ENCODE measurements at places on chromosomes 13 and 19.

DNA sequence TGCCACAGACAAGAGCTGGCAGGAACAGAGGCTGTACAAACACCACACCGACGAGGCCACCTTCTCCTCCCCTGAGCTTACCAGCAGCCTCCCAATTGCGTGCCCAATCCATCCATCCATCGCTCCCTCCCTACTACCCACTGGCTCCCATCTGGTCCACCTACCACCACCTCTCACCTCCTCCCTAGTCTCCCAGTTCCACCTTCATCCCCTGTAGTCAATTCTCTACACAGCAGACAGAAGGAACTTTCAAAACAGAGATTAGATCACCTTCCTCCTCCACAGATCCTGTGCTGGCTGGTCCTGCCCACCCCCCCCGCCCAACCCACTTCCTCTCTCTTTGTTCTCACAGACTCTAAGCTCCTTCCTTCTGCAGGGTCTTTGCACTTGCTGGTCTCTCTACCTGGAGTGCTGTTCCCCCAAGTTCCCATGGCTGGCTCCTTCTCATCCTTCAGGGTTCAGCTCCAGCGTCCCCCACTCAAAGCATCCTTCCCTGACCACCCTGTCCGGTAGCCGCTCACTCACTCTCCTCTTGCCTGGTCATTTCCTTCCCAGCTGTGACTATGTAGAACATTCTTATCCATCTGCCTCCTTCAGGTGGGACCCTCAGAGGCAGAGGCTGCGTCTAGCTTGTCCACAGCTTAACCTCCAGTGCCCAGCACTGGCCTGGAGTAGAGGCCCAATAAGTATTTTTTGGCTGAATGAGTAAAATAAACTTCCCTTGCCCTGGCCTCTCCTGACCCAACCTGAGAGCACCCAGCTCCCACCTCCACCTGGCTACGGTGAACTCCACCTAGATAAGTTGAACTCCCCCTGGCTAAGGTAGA, 23.0 kb downstream of the PIN1 start:
- DNase-seq: no peak

GRCh38 chr13:111233080-111233479, 87.4 kb upstream of the TEX29 start:
- no peak for DNase-seq

DNA sequence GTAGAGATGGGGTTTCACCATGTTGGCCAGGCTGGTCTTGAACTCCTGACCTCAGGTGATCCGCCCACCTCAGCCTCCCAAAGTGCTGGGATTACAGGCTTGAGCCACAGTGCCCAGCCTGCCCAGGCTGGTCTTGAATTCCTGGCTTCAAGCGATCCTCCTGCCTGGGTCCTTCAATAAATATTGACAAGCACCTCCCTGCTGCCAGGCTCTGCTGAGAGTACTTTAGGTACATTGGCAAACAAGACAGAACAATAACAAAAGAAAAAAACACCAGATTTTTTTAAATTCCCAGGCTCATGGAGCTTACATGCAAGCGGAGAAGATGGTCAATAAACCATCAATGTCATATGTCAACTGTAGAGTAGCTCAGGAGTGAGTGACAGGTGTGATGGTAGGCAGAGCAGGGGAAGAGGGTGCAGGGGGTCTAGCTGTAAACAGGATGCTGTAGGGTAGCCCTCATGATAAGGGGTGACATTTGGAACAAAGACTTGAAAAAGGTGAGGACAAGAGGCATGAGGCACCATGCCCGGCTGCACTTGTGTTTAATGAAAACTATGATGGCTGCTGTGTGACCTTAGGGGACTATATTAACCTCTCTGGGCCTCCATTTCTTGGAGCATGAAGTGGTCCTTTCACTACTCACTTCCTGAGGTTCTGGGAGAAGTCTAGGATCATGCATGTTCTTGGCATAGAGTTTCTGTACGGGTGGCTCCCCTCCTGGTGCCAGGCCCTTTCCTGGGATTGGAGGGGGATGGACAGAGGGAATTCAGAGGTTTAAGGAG, 19.6 kb downstream of the SULT2B1 start:
- DNase-seq: no peak

DNA sequence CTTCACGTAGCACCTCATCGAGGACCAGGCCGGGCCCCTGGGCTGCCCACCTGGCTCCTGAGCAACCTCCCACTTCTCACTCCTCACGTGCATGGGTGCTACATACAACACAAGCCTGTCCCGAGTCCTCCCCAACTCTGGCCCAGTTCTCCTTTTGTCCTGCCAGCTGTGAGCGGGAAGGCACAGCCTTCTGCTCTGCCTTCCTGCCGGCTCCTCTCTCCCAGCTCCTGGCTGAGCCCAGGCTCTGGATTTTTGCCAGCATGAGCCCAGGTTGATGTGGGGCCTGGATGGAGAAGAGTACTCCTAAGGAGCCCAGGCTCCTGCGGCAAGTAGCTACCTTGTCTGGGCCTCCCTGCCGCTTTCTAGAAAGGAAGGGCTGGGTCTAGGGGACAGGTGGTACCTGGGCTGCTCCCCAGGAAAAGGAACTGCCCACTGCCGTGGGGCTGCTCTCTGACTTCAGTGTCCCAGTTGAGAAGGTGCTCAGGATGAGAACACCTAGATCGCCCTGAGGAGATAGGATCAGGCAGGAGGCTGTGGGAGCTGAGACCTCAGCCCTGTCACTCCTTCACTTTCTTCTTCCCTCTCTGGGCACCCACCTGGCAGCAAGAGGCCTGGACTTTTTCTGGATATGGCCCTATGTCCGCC, 23.6 kb downstream of the LYL1 start:
- DNase-seq: no peak

DNA sequence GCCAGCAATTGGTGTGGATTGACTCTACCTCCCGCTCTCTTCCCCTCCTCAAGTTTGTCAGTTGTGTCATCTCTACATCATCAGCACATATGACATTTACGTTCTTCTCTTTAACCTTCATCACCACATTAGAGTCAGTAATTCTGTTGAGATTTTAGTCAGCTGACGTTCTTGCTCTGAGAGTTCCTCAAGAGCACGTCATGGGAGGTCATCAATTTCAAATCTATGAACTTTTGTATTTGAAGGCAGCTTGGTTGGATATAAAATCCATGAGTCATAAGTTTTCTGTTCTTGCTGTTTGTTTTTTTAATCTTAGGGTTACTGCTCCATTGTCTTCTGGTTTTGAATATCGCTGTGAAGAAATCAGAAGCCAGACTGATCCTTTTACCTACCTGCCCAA, 21.8 kb upstream of the ARGLU1 start:
- DNase-seq: no peak

DNA sequence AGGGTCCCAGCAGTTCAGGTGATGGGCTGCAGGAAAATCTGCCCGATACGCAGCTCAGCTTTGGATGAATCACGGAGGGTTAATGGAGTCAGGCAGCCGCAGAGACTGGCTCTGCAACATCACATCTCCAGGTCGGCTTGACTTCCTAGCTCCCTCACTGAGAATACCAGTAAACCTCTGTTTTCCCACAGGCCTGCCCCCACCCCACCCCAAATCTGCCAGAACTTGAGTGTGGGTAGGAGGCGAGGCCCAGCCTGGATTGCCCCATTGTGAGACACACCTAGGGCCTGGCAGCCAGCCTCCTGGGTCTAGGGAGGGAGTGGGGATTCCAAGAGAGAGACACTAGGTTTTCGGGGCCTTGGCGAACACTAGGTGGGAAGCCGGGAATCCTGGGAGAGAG, 3.7 kb upstream of the KRTDAP start:
- DNase-seq: no peak

- DNase-seq: no peak
These were observed at the start of gene CGB7 for GRCh38 chr19:49057636-49058234. CGB7 (minus strand) TSS chr19:49057749; CDS start chr19:49055375, 2,374 bp downstream.

- no peak for DNase-seq
These were observed 254.5 kb upstream of the DACH1 start for GRCh38 chr13:72121466-72121865.

DNA sequence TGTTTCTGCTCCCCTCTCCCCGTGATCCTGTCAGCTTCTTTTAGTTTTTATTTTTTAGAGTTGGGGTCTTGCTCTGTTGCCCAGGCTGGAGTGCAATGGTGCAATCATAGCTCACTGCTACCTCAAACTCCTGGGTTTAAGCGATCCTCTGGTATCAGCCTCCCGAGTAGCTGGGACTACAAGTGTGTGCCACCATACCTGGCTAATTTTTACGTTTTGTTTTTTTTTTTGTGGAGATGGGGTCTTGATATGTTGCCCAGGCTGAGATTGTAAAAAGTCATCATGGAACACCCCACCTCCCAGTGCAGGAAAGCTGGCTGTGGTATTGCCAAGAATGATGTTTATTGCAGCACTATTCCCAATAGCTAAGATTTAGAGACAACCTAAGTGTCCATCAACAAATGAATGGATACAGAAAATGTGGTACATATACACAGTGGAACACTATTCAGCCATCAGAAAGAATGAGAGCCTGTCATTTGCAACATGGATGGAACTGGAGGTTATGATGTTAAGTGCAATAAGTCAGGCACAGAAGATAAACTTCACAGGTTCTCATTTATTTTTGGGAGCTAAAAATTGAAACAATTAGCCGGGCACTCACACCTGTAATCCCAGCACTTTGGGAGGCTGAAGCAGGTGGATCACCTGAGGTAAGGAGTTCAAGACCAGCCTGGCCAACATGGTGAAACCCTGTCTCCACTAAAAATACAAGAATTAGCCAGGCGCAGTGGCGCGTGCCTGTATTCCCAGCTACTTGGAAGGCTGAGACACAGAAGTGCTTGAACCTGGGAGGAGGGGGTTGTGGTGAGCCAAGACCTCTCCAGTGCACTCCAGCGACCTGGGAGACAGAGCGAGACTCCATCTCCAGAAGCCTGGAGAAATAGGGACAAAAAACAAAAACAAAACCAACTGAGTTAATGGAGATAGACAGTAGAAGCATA, 6.6 kb upstream of the KLK15 start:
- no peak for DNase-seq

- DNase-seq: no peak
These were observed 6.9 kb downstream of the GIPR start for GRCh38 chr19:45674946-45675345.

GRCh38 chr13:25335856-25336255, 34.4 kb downstream of the NUP58 start:
- DNase-seq: no peak

GRCh38 chr13:99133848-99134247, 66.8 kb upstream of the UBAC2 start:
- DNase-seq: no peak

DNA sequence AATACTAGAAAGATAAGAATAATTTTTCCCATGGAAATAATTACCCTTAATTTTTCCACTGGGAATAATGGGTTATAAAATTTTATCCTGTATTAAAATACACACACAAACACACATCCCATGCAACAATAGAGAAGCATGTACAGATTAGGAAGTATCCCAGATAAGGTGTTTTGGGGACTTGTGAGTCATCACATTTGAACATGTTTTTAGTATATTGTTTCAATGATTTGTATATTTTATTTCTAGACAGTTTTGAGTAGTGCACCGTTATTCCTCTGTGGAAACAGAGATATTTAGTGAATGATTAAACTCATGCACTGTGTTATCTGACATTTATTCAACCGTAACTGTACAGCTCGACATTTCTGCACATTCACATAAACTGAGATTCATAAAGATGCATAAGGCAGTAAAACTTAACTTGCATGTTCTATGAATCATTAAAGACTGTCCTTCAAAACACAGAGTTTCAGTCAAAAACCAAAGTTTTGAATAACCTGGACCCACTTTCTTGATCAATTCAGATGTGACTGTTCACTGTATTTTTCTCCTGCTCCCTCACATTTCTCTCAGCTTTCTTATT, 30.1 kb downstream of the KLF12 start:
- DNase-seq: no peak

GRCh38 chr13:45352031-45352430, 11.0 kb upstream of the TPT1 start:
- no peak for DNase-seq

DNA sequence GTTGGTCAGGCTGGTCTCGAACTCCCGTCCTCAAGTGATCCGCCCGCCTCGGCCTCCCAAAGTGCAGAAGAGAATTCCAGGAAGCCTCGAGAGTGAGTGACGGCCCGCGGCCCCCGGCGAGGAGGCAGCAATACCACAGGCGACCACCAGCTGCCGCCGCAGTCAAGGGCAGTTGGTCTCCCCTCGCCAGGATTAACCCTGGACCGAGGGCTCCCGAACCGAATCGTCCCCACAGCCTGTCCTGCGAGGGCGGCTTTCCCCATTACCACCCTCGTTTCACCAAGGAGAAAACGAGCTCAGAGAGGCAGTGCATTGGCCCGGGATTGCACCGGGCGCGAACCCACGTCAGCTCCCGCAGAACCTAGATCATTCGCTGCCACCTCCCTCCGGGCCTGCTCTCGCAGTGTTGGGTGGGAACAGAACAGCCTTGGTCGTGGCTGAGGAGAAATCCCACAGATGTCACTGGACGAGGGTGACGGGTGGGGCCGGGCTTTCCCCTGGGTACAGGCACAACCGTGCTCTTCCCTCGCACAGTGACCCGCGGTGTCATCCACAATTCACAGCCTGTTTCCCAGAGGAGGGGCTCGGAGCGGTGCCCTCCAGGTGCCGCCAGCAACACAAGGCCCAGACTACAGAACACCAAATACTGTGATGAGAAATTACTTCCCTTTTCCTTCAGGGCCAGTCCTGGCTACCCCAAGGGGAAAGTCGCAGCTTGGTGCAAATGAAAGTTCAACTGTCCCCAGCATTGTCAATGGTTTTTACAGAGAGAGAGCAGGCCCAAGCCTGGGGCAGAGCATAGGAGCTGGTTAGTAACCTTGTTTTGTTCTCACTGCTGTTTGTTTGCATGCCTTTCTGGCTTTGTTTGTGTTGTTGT, 24.8 kb downstream of the C2CD4C start:
- DNase-seq: no peak

DNA sequence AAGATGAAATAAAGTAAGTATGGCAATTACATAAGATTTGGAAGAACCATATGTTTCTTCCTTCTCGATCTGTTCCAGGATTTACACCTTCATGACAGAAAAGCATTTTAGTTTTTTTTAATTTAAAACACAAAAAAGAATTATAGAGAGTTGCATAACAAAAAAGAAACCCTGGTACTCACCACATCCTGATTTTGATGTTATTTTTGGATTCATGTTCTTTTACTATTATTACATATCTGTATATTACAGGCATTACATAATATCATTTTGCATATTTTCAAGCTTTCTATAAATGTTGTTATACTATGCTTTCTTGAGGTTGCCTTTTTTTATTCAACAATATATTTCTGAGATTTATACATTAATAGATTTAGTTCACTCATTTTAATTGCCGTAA, 6.7 kb upstream of the KATNAL1 start:
- DNase-seq: no peak

DNA sequence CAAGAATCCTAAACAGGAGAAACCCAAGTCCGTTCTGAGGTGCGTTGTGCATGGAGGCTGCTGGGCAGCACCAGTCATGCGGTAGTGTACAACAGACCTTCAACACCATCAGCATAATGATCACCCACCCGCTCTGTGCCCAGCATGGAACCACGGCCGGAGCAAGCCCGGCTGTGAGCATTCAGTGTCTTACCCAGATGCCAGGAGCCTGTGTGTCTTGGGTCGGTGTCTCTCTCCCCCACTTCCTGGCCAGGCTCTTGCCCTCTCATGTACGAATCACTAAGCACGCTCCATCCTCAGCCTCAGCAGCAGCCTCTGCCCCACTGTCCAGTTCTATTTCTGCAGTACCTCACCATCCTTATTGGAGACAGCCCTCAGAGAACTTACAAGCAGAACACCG, 231.6 kb upstream of the IRS2 start:
- no peak for DNase-seq
